ENCODE measurements at places on chromosomes 11 and 22. TPM values are rescaled to one million over a fixed set of nuclear protein-coding genes. Genes with fewer than 3 reads are reported as not detected.

- ATAC-seq, result no peak
- H3K4me3 ChIP-seq, result no peak overlapping the region
- H3K27me3 ChIP-seq, result no peaks in the 10 kb centered on the region
- no peak overlapping the region for H3K27ac ChIP-seq
- no peaks in the 10 kb centered on the region for H3K36me3 ChIP-seq
Observed at GRCh38 chr11:123892031-123892430, 6.6 kb upstream of the TMEM225 start.

Gene TRPC6
- 48.4 TPM for total RNA-seq

Gene MMP1
- total RNA-seq, result not detected

GRCh38 chr11:74278721-74279161 is 32.7 kb downstream of the P4HA3 start:
- no peaks in the 10 kb centered on the region for H3K4me1 ChIP-seq
- no peaks in the 10 kb centered on the region for H3K27me3 ChIP-seq
- ATAC-seq, result peak; percentile 82
- H3K27ac ChIP-seq, result peak overlapping the region; percentile 49

GRCh38 chr22:43297270-43298061 is 45.7 kb downstream of the SCUBE1 start:
- H3K27me3 ChIP-seq, result no peaks in the 10 kb centered on the region
- no peak overlapping the region for H3K4me3 ChIP-seq
